ENCODE measurements at places on chromosomes 2 and 18. TPM values are rescaled to one million over a fixed set of nuclear protein-coding genes. Genes with fewer than 3 reads are reported as not detected.

DNA sequence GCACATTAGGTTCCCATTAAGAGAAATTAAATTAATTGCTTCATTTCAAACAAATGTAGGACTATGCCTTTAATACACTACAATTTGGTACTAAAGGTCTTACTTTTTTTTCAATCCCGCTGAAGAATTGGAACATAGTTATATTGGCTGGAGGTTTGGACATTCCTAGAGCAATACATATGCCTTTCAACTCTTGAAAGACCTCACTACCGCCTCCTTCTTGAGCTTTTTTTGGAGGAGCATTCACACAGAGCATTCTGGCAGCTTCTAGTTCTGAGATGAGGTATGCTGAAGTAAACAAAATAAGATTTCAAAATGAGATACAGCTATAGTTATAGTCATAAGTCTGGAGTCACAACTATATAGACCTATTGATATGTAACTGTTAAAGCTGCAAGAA is 10.9 kb downstream of the FAM98A start:
- H3K27me3 ChIP-seq: no peaks in the 10 kb centered on the region
- H3K4me3 ChIP-seq: no peak overlapping the region
- DNase-seq: no peak

DNA sequence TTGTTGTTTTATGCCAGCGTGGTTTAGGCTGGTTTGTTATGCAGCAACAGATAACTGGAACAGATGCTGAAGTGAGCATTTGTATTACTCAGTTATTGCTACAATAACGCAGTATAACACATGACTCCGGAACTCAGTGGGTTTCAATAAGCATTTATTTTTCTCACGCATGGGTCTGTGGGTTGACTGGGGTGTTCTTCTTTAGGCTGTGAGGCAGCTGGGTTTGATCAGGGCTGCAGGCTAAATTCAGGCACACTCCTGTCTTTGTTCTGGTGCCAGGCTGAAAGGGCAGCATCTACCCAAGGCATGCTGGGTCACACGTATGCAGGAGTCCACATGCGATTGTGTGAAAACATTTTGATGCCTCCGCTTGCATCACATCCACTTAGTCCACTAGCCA is 3.8 kb upstream of the SLC1A4 start:
- no peak overlapping the region for H3K4me3 ChIP-seq
- no peak for DNase-seq
- no peaks in the 10 kb centered on the region for H3K27me3 ChIP-seq
- no peaks in the 10 kb centered on the region for H3K36me3 ChIP-seq
- peaks cover 8% of the 10 kb centered on the region for H3K4me1 ChIP-seq

DNA sequence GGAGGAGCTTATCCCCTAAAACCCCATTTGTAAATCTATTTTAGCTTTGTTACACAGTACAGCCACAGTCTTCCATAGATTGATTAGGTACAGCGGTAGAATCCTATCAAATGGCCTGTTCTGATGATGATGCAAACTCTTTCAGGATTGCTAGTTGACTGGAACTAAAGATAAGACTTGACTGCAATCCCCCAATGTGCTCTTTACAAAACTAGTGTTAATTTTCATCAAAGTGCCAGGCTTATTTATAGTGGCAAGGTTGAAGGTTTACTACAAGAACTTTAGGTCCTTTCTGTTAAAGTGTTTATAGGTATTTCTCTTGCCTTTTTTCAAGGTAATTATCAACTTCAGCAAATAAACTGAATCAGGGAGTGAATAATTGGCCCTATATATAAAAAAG is 9.0 kb upstream of the OTX1 start:
- H3K4me1 ChIP-seq: no peaks in the 10 kb centered on the region
- no peak overlapping the region for H3K4me3 ChIP-seq
- no peak for DNase-seq
- H3K27ac ChIP-seq: no peak overlapping the region
- peaks cover 4% of the 10 kb centered on the region for H3K27me3 ChIP-seq
- no peaks in the 10 kb centered on the region for H3K36me3 ChIP-seq

DNA sequence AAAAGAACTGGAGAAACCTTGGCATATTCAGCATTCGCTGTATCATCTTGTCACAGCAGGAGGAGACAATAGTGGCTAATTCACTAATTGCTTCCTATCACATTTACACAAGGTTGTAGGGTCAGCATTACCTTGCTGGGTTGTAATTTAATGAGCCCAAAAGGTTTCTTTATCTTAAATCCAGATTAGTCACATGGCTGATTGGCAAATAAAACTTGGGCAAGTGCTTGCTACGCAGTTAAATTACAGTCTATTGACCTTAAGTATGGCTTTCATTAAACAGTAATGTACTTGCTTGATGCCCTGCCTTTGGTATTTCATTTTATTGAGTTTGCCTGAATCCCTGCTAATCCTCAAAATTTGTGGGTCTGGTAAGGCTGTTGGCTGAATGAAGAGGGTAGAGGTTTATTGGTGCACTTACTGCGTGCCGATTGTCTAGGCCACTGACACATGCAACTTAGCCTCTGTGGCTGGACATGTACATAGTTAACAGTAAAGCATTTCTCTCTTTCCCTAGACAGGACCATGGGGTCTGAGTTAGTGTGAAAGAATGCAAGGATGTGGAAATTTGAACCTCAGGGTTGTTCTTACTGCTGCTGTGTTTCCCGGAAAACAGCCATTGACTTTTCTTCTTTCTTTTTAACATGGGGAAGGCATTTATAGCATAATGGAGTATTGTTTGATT is 34.3 kb downstream of the FMNL2 start:
- no peak for DNase-seq
- no peaks in the 10 kb centered on the region for H3K27me3 ChIP-seq
- no peaks in the 10 kb centered on the region for H3K36me3 ChIP-seq
- H3K4me1 ChIP-seq: no peaks in the 10 kb centered on the region
- no peak overlapping the region for H3K4me3 ChIP-seq
- H3K27ac ChIP-seq: no peak overlapping the region

GRCh38 chr2:218465987-218466633 is 47.2 kb downstream of the VIL1 start:
- peaks cover 25% of the 10 kb centered on the region for H3K36me3 ChIP-seq
- no peaks in the 10 kb centered on the region for H3K4me1 ChIP-seq
- H3K4me3 ChIP-seq: no peak overlapping the region
- DNase-seq: no peak

DNA sequence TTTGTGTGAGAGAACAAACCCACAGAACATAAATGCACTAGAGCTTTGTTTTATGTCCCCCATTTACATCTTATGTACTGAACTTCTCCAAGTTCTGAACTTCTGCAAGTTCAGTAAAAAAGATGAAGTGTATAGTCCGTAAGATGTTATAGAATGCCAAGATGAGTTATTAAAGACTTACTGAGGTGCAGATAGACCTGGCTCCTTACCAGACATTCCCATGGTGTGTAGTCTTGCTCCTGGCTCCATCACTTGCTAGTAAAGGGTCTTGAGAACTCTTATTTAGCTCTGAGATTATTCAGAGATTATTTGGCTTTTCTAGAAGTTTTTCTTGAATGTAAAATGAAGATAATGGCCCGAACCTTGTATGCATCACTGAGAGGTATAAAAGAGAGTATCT is 16.8 kb downstream of the GULP1 start:
- DNase-seq: no peak
- H3K4me3 ChIP-seq: no peak overlapping the region
- no peak overlapping the region for H3K27ac ChIP-seq
- H3K27me3 ChIP-seq: no peaks in the 10 kb centered on the region

The CFAP65 gene
- not detected for total RNA-seq

The IWS1 gene
- 44.0 TPM for total RNA-seq

The FABP1 gene
- total RNA-seq: not detected

The MYO5B gene
- not detected for total RNA-seq
